ENCODE measurements at places on chromosomes 11 and 22.

GRCh38 chr11:132208477-132209055 lies 838.2 kb downstream of the NTM start:
- DNase-seq: no peak

DNA sequence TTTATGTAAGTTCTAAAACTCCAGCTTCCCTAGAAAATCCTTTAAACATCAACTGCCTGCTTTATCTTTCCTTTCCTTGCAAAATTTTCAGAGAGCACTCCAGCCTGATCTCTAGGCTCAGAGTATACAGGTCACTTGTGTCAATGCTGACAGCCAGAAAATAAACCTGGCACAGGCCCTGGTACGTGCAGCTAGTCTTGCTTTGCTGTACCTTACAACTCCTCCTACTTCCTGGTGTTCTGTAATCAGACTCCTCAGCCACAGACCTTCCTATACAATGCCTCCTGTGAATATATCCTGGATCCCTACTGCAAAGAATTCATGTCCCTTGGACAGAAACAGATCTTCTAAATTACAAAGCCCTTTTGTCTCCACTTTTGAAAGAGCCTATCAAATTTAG lies 24.2 kb upstream of the TMEM123 start:
- DNase-seq: no peak

DNA sequence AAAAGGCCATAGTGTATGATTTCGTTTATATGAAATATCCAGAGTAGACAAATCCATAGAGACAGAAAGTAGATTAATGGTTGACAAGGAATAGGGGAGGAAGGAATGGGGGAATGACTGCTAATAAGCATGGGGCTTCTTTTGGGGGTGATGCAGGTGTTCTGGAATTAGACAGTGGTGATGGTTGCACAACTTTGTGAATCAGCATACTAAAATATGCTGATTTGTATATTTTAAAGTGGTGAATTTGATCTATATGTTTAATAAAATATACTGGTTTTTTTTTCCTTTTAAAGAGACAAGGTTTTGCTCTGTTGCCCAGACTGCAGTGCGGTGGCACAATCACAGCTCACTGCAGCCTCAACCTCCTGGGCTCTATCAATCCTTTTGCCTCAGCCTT lies 6.5 kb upstream of the HORMAD2 start:
- no peak for DNase-seq

GRCh38 chr11:109306322-109306721 lies 115.7 kb upstream of the C11orf87 start:
- no peak for DNase-seq

GRCh38 chr22:46703996-46704370 lies 34.1 kb downstream of the CERK start:
- no peak for DNase-seq
